ENCODE measurements at places on chromosomes 11 and 22. TPM values are rescaled to one million over a fixed set of nuclear protein-coding genes. Genes with fewer than 3 reads are reported as not detected.

GRCh38 chr11:74520927-74521665 lies 27.6 kb upstream of the LIPT2 start:
- DNase-seq = no peak

- DNase-seq = no peak
These were observed at the start of gene SYT9 for GRCh38 chr11:7251836-7252682. Gene SYT9, plus strand, starts transcription at chr11:7251904. Its CDS starts 283 bp downstream, at chr11:7252187.

The MAP4K2 gene
- 21.3 TPM for total RNA-seq

DNA sequence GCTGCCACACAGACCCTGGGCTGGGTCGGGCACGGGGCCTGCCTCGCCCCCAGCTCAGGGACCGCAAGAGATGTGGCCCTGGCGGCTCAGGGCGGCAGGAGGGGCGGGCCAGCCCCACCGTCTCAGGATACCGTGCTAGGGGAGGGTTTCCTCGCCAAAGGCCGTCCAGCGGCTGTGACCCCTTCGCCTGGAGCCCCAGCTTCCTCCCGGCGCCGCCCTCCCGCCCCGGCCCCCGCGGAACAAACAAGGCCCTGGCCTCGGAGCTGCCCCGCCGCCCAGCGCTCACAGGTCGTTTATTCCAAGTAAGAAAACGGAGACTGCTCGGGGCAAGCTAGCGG lies 543 bp upstream of the AP2A2 start:
- DNase-seq = no peak

The MYRF gene
- 0.23 TPM for total RNA-seq

DNA sequence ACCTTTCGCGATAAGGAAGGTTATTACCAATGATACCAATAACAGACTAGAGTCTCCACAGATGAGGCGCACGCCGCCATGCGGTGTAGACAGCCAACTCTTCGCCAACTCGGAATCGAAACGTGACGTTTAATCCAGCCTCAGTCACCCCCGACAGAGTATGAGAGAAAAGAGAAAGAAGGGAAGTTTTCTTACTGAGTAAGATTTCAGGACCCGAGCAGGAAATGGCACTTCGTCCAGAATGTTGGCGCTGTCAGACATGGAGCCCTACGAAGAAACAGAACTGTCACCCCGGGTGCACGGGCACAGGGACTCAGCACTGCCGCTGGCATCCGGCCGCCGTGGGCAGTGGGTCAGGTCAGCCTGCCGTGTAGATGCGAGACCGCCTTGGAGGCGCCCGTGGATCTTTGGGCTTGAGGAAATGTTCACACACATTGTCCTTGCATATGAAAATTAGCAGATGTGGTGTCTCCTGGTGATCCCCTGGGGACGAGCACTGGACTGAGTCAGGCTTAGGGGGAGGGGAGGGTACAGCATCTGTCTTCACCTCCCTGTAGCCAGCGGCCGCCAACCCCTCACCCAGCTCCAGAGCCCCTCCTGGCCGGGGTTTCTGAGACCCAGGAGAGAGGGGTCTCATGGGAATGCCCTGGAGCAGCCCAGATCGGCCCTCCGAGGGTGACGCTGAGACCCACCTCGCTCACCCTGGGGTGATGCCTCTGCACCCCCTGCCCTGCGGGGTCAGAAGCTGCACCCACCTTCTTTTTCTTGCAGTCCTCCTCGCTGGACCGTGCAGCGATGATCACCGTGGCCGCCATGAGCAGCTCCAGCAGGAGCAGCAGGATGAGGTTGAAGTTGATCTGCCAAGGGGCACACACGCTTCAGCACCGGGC lies 8.3 kb downstream of the MLC1 start:
- DNase-seq = no peak
